Activated T-cell treated with anti-CD3 and anti-CD28 coated beads for 4 hours (primary cell): ENCODE measurements at places on chromosomes 1 and 21.

- DNase-seq = no peak
Measured at GRCh38 chr1:27666791-27667254, 5.2 kb downstream of the IFI6 start.

GRCh38 chr1:201731592-201731991 is 97.4 kb upstream of the IPO9 start:
- DNase-seq = no peak

GRCh38 chr1:202204065-202204464 is 10.5 kb downstream of the LGR6 start:
- DNase-seq = no peak

- DNase-seq = no peak
Measured at GRCh38 chr1:212234431-212235395, 50.5 kb upstream of the PPP2R5A start.

GRCh38 chr1:119409731-119410130 is 5.2 kb upstream of the HSD3B2 start:
- no peak for DNase-seq

GRCh38 chr1:116529681-116530080 is 41.1 kb downstream of the CD58 start:
- DNase-seq = no peak

- DNase-seq = no peak
Measured at GRCh38 chr1:169163059-169163458, 56.6 kb downstream of the ATP1B1 start.

GRCh38 chr1:22064751-22065402 is 12.4 kb downstream of the CDC42 start:
- no peak for DNase-seq

DNA sequence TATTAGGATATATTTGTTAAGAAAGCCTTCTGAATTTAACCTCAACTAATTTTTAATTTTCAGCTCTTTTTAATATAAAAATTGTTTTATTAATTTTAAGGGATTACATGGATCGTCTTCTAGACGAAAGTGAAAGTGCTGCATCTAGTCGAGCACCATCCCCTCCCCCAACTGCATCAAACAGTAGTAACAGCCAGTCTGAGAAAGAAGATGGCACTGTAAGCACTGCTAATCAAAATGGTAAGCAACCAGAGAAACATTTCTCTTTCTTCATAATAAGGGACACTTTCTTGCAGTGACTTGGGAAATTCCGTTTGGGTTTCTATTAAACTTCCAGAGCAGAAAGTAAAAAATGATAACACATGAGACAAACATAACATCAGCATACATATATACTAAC is 56.9 kb downstream of the MIER1 start:
- peak; percentile 48 for DNase-seq

GRCh38 chr1:180680558-180681144 is 48.8 kb downstream of the XPR1 start:
- DNase-seq = no peak

- no peak for DNase-seq
Measured at GRCh38 chr1:180227861-180228647, 2.0 kb upstream of the LHX4 start.

DNA sequence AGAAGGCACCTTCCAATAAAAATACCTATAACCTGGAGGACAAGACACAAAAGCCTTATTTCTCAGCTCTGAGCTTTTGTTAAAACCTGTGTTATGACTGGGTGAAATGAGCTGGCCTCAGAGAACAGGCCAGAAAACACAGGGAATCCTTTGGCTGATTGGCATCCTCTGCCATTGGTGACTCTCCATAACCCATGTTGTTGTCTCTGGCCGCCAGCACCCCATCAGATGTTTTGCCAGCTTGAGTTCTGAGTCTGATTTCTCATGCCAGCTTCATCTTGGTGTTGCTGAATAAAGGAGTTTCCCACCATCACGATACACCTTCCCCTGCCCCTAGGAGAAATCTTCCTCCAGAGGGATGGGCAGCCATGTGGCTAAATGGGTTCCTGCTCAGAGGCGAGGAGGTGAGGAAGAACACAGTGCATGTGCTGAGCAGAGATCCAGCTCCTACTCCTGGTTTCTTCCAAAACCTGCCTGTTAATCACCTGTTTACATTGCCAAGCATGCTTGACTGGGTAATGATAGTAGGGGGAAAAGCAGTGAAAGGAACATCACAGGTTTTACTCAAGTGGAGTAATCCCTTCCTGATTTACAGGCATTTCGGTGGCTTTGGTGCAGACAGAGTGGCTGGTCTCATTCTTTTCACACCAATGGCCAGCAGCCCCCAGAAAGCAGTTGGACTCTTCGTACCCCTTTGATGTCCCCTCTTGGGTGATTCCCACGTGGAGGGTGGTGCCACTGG is 109.8 kb downstream of the ROR1 start:
- DNase-seq = no peak

GRCh38 chr1:35505911-35506798 is 51.0 kb downstream of the KIAA0319L start:
- no peak for DNase-seq

- DNase-seq = no peak
Measured at GRCh38 chr1:183569801-183570200, 20.5 kb downstream of the NCF2 start.

GRCh38 chr1:224368409-224368808 is 11.7 kb downstream of the CNIH4 start:
- DNase-seq = no peak

DNA sequence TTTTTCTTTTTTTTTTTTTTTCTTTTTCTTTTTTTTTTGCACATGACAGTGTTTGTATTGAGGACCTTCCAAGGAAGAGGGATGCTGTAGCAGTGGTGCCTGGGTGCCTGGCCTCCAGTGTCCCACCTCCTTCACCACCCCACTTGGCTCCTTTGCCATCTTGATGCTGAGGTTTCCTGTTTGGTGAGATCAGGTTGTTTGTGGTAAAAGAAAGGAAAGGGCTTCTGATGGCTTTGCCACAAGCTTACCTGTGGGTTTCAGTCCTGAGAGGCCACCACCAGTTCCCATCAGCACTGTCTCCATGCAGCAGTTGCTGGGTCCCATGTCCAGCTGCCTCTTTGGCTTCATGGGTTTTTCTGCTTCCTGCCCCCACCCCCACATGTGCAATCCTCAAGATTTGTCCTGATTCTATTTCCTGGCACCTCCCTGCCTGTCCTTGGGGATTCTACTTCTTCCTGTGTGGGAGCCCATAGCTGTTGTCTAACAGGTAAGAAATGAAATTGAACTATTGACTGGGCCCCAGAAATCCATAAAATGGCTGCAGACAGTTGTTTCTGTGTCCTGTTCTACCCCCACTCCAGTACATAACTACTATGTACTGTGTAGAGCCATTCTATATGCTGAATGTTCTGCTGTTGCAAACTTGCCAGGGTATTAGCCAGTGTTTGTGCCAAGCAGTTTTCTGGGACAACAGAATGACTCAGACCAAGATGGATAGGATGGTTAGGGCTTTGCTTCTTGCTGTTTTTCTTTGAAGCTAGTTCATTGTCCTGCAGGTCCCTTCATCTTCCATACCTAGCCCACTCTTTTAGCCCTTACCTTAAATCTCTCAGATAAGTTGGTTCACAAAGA is 4.2 kb upstream of the CCDC28B start:
- DNase-seq = no peak
